ENCODE measurements at places on chromosomes 7 and 10.

DNA sequence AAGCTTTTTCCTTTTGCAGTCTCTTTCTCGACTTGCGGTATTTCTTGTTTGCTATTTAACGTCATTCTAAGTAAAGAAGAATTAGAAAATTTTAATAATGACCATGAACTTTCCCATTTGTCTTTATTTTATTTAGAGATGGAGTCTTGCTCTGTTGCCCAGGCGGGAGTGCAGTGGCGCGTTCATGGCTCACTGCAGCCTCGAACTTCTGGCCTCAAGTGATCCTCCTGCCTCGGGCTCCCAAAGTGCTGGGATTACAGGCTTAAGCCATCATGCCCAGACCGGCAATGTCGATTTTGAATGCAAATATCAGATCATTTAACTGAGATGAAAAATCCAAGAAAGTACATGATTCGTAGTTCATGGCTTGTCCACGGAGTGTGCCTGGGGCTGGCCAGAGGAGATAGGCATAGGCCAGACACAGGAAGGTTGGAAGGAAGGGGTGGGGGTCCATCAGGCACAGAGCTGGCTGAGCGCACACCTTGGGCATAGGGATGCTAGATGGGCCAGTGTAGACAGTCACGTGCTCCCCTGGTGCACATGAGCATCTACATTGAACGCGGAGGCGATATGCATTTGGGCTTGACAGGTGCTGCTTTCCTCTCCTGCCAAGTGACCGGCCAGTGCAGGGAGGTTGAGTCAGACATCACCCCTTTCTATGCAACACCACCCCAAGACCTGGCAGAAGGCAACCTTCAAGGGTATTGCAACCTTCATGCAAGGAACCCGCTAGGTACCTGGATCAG, 38.9 kb upstream of the DAGLB start:
- DNase-seq = no peak

GRCh38 chr10:33638374-33638773, 303.9 kb upstream of the NRP1 start:
- DNase-seq = no peak

DNA sequence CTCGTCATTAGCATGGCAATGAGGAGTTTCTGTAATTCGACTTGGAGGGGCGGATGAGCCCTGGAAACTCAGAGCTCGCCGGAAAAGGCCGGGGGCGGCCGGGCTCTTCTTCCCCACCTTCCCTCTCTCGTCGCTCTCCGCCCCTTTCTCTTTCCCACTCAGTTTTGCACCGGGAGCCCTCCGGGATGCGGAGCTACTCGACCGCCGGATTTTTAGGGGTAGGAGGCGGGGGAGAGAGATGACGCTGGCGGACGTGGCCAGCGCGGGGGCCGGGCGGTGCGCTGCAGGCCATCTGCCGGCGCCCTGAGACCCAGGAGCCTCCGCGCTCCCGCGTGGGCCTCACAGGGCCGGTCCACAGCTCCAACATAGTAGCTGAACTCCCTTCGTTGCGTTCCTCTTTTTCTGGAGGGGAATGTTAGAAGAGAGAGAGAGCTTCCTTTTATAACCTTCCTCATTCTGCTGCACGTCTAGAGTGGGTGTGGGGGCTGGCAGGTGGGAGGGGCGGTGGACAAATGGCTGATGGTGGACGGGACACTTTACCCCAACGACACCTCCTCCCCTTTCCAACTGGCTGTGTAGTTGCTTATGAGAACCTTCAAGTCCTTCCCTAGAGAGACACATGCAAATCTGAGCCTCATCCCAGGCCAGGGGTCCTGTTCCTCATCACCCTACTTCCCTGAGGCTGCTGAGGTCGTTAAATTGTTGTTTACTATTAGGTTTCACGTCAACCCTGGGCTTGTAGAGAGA, 1.1 kb upstream of the HOXA1 start:
- DNase-seq = no peak

- DNase-seq = no peak
These were observed 24.6 kb downstream of the GATA3 start for GRCh38 chr10:8079126-8079525.

DNA sequence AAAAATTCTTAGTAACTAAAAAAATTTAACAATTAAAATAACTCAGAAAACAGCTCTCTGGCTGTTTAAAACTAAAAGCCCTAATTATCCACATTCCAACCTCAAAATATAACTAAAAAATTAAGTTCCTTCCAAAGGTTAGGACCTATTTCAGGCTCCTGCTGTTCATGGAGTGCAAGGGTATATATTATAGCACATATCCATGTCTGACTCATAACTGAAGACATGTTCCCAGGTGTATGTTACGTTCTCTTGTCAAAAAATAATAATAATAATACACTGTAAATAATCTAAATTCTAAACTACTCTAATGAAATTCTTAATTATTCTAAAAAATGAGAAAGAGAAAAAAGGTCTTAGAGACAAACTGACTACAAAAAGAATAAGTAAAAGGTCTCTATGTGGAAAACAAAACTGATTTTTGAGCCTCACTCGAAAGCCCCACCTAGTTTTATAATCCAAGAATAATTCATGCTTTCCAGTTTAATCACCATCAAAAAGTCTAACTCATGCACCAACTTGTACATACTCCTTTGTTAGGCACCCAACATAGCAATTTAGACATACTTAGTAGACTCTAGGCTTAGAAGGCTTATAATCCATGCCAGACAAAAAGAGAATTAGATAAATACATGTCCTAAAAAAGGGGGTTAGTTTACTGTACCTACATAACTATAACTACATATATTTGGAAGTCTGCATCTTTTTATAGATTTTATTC, 171.4 kb downstream of the KMT2E start:
- DNase-seq = no peak

All from stimulated activated CD8-positive, alpha-beta memory T cell treated with anti-CD3 and anti-CD28 coated beads, Interleukin-15, amount 100 ng/mL, for 24 hours (primary cell).